ENCODE measurements at places on chromosomes 7 and 10. TPM values are rescaled to one million over a fixed set of nuclear protein-coding genes. Genes with fewer than 3 reads are reported as not detected.

The EBLN1 gene
- total RNA-seq = not detected

The CRTAC1 gene
- not detected for total RNA-seq

The ZNF655 gene
- total RNA-seq = 10.7 TPM

The FAS gene
- 47.8 TPM for total RNA-seq

The SLF2 gene
- total RNA-seq = 8.9 TPM

GRCh38 chr10:102230264-102230860, 4.3 kb downstream of the ELOVL3 start:
- no peak for DNase-seq

- DNase-seq = peak; percentile 44
Measured at GRCh38 chr7:23184709-23185359, 3.0 kb downstream of the NUP42 start.

DNA sequence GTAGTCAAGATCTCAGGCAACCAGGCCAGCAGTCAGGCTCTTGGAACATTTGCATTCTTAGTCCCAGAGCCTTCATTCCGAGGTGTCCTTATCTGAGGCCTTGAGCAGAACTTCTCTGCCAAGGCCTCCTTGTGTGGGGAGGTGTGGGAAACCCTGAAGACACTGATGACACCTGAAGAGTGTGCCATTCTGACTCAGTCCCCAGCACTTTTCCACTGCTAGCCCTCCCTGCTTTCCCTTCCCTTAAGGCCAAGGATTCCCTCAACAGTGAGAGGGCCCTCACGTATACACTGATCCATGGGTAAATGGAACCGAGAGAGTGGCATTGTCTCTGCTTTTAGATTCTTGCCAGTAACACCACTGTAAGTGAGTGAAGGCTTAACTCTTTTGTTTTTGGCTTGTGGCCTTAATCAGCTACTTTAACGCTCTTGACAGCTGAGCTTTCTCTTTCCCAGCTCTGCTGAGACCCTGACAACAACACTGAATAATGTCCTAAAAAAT, 30.3 kb downstream of the TRDMT1 start:
- DNase-seq = no peak

DNA sequence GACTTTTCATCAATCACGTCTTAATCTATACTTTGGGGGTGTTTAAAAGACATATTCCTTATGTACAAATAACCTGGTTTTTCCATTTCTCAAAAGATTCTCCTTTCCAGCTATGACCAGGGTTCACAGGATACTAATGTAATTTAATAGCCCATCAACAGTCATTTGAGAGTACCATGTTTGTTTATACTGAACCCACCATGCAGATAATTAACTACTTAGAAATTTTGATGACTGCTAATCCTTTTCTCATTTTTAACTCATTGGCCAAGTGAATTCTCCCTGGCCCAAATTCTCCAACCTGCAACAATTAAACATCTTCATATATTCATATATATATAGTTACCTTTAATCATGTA, 28.8 kb upstream of the KMT2E start:
- no peak for DNase-seq

- DNase-seq = no peak
Measured at GRCh38 chr10:114908896-114909295, 29.1 kb upstream of the TRUB1 start.

DNA sequence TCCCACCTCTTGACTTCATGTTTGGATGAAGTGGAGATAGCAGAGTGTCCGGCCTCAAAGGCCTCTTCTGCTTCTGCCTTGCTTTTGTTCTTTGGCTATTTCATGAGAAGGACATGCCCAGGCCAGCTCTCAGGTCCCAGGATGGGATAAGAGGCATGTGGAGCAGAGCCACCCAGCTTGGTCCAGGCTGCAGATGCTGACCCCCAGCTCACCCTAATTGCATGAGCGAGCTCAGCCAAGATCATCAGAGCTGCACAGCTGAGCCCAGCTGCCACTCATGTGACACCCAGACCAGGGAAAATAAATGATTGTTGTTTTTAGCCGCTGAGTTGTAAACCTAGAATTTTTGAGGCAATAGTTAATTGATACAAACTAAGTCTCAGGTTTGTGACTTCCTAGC, 230.0 kb downstream of the PHF14 start:
- no peak for DNase-seq

DNA sequence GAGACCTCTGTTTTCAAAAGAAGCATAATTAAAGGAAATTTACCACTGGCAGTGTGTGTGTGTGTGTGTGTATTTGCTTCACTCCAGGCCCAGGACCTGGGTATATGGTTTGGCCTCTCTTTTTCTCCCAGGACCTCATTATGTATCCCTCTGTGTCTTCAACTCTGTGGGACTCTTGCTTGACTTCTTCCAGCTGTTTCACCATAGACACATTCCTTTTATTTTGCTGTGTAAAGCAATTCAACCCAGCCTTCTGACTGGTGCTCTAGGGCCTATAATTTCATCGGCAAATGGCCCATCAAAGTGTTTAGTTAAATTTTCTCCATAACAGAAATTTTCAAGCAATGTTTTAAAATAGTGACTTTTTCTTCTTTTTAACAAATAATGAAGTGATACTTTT, 954.3 kb downstream of the CNTNAP2 start:
- DNase-seq = no peak

- DNase-seq = no peak
Measured at GRCh38 chr10:68562661-68563570, 2.8 kb downstream of the TET1 start.

GRCh38 chr10:8416192-8416701, 361.8 kb downstream of the GATA3 start:
- DNase-seq = peak; percentile 75

- no peak for DNase-seq
Measured at GRCh38 chr10:33410096-33410859, 75.8 kb upstream of the NRP1 start.

GRCh38 chr10:99433378-99434020, 3.1 kb upstream of the GOT1 start:
- DNase-seq = no peak

DNA sequence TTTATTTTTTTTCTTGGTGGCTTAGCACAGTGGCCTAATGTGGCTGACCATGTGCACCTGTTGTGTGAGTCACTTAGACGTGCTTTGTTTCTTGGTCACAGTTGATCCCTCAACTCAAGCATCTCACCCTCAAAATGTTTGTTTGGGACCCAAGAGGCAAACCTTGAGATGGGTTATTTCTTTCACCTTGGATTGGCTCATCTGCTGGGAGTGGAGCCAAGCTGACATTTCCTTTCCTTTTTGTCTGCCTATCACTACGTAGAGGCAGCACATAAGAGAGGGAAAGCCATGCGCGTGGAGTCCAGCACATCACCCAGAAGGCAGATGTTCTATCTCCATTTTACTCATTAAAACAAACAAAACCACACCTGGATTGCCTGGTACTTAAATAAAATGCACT, 6.4 kb upstream of the PRKCQ start:
- no peak for DNase-seq

Data from Caki2 (cell line).